Bronchial epithelial cell (primary cell): ENCODE measurements at places on chromosomes 11 and 22. TPM values are rescaled to one million over a fixed set of nuclear protein-coding genes. Genes with fewer than 3 reads are reported as not detected.
A peak's percentile ranks its signal among the peaks of the same experiment; 100 is the strongest.

GRCh38 chr22:22703715-22704114 lies 59.3 kb downstream of the GGTLC2 start:
- DNase-seq, result no peak

- DNase-seq, result peak; percentile 40
These were observed 76.0 kb downstream of the CWC15 start for GRCh38 chr11:94897330-94897768.

The HRAS gene
- total RNA-seq, result 150 and 199 TPM in 2 replicates

DNA sequence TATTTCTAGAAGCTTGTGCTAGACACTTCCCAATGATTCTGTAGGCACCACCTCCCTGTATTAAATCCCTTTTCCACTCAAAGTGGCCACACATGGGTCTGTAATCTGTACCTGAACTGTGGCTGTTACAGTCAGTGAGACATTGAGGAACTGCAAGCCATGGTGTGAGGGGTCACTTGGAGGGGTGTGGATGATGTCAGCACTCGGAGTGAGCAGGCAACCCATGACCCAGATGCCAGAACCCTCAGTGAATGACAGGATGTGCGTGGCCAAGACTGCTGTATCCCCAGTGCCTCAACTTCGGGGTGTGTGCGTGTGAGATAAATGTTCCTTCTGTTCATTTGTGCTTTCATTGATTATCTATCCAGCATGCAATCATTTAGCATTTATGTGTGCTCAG lies 14.7 kb upstream of the SHANK3 start:
- DNase-seq, result no peak

The PITPNB gene
- total RNA-seq, result 16.8 and 21.3 TPM in 2 replicates

GRCh38 chr11:71456294-71456693 lies 3.3 kb downstream of the NADSYN1 start:
- DNase-seq, result no peak

DNA sequence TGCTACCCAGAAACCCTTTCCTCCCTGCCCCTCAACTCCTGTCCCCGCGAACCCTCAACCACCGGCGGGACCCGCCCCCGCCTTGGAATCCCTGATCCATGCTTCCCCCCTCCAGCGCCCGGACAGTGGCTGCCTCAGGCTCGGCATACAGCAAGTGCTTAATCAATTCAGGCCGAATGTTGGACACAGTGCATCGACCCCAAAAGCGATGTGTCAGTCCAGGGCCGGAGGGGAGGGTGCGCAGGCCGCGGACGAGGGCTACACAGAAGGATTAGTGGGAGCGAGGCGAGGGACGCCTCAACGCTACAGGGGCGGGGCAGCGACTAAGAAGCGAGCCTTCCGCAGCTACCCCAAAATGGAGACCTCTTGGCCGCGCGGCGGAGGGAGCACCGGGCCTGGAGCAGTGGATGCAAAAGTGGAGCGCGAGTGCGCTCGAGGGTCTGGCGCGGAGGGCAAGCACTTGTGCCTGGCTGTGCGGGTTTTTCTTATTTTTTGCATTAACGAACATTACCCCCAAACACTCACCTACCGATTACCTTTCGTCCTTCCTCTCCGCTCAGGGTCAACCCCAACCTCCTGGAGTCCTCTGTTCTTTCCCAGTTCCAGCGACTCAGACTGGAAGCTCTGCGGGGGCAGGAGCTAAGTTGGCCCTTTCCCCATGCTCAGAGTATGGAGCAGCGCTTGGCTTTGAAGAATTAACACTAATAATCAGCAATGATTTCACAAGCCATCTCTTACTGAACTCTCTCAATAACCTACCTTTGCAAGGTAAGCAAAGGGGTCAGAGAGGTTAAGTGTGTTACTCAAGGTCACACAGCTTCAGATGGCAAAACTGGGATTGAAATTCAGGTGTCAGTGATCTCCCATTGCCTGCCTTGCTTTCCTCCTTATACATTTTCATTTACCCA lies 30.0 kb upstream of the WNT11 start:
- peak; percentile 39 for DNase-seq

DNA sequence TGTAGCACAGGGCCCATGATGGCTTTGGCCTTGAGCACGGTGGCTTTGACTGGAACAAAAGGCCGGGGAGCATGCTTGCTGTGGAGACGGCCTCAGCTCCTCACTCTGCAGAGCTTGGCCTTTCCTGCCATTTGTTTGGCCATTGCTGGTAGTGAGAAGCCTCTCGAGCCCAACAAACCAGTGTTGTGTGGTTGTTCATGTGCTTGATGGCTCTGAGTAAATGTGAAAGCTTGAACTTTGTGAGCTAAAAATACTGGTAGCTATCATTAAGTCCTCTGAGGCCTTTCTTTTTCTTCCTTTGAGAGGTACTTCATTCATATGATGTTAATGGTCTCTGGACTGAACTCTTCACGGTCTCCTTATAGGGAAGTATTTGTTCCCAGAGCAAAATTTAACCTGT lies 39.6 kb downstream of the NAT10 start:
- DNase-seq, result no peak

The KRTAP5-8 gene
- not detected in 2 replicates for total RNA-seq

The GVQW3 gene
- total RNA-seq, result 0.26 TPM in 2 replicates

DNA sequence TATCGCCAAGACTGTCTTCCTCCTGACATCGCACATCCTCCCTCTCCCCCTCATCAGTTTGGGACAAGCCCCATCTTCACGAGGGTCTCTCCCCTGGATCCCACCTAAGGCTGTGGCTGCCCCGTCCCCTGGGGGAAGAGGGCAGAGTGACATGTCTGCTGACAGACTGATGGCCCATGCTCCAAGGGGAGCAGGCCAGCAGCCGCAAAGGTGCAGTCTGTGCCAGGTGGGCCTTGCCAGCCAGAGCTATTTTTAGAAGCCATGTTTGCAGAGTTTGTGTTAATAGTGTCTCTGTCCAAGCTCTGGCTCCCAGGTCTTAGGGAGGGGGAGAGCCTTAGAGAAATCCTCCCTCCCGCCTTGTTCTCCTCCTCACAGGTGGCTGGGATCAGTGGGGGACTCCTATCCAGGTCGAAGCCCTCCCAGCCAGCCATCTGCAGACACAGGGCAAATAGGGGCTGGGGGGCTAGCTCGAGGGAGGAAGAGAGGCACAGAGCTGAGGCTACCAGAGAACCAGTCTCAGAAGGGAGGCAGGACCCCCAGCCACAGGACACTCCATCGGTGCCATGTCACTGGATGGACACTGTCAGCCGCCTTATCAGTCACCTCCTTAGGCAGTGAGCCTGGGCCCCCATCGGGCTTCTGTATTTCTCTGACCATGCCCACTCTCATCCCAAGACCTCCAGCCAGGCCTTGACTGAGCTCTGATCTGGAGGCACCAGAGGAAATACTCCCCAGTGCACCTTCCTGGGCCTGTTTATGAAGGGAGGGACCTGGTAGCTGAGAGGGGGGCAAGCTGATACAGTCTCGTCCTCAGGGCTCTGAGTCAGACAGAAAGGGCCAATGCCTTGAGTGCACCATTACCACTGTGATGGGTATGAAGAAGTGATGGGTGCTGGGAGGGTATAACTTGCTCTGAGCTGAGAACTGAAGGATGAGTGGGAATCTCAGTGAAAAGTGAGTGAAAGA lies 49.3 kb downstream of the CHRDL2 start:
- peak; percentile 35 for DNase-seq

- DNase-seq, result peak; percentile 21
These were observed 633.6 kb upstream of the FAT3 start for GRCh38 chr11:91591021-91591420.

The CD44 gene
- 254 and 319 TPM in 2 replicates for total RNA-seq

GRCh38 chr22:28867191-28867590 lies 16.2 kb upstream of the ZNRF3 start:
- no peak for DNase-seq

- no peak for DNase-seq
These were observed 182.0 kb downstream of the LUZP2 start for GRCh38 chr11:24678703-24679348.

DNA sequence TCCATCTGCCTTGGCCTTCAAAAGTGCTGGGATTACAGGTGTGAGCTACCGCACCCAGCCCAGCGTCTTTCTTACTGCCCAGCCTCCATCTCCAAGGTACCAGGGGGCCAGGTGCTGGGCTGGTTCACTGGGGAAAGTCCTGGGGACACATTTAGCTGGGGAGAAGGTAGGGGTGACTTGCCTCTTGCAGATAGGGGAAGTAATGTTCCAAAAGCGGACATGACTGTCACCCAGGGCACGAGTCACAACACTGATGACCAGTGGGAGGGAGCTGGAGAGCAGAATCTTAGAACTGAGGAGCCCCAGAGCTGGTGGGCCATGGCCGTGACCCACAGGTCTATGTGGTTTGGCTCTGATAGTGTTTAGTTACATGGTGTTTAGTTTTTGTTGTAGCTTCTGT lies 2.4 kb upstream of the SLC15A3 start:
- no peak for DNase-seq

- DNase-seq, result peak; percentile 85
These were observed 52.9 kb upstream of the FDX1 start for GRCh38 chr11:110376711-110377324.

DNA sequence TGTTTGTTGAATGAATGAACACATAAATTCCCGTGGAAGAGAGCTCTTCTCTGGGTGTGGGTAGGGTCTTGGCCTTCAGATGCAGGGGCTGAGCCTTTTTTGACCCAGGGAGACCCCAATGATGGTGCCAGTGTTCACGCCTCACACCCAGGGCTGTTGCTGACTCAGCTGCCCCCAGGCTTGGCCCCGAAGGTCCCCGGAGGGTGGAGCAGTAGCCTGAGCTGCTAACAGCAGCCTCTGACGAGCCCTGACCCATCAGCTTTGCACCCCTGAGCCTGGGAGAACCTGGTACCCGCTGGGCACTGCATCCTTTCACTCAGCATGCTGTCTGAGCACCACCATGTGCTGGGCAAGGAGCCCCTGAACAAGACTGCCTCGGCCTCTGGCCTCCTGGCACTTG lies 23.9 kb downstream of the NFAM1 start:
- DNase-seq, result no peak

The DKK3 gene
- total RNA-seq, result 72.4 and 134 TPM in 2 replicates

The C11orf86 gene
- total RNA-seq, result not detected in 2 replicates

The ACAD8 gene
- total RNA-seq, result 13.3 and 17.9 TPM in 2 replicates

The KCTD14 gene
- total RNA-seq, result 0.77 and 1.3 TPM in 2 replicates

The DEFB131B gene
- total RNA-seq, result not detected in 2 replicates

DNA sequence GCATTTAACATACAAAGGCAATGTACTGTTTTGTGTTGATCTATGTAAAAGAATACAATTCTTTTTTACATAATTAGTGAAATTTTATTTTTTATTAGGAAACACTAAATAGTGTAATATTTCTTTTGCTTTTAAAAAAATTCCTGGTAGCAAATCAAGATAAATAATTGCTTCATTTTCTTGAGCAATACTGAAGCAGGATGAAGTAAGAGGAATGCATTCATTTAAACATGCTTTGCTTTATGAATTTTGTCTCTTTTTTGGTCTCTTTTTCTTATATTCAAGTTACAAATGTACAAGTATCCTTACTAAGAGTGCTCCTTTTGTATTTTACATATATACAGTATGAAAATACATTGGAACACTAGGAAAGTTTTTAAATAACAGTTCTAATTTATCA lies 144.4 kb upstream of the TEAD1 start:
- no peak for DNase-seq

The UCP3 gene
- total RNA-seq, result under 0.01 and 0.26 TPM in 2 replicates

The ZBED5 gene
- 19.5 and 32.9 TPM in 2 replicates for total RNA-seq

GRCh38 chr11:129023968-129024676 lies 81.5 kb upstream of the TP53AIP1 start:
- peak; percentile 94 for DNase-seq

- DNase-seq, result no peak
These were observed 10.2 kb upstream of the CD82 start for GRCh38 chr11:44555031-44555800.

The TMA7B gene
- total RNA-seq, result not detected in 2 replicates

- peak; percentile 84 for DNase-seq
These were observed 500.3 kb upstream of the TENM4 start for GRCh38 chr11:79940974-79941735.

GRCh38 chr11:100612766-100613165 lies 74.3 kb upstream of the ARHGAP42 start:
- no peak for DNase-seq

The CYB5R2 gene
- total RNA-seq, result 12.1 and 16.4 TPM in 2 replicates

- DNase-seq, result no peak
These were observed 19.7 kb downstream of the ZNF195 start for GRCh38 chr11:3359092-3359824.
